ENCODE measurements at places on chromosomes 5 and 9.

- no peak for DNase-seq
Measured at GRCh38 chr5:150647275-150648251, 7.1 kb downstream of the SYNPO start.

DNA sequence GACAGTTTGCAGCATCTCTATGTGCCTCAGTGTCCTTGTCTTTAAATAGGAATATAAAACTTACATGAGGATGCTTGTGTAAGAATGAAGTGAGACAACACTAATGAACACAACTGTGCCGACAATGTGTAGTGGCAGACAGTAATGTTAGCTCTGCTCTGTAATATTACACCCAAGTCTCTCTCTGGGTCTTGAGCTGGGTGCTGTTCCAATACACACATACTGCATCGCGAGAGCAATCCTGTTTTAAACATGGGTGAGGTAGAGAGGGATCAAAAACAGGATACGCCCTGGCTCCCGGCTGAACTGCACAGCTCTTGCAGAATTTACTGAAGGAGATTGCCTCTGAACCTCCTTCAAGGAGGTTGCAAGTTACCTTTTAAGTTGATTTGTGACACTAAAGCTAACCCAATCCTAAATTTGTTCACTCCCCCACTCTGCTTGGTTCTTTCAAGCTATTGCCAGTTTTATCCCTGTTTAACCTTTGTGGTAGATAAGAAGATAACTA lies 155.2 kb upstream of the ISL1 start:
- DNase-seq: no peak

GRCh38 chr5:87340716-87341115 lies 72.0 kb downstream of the CCNH start:
- no peak for DNase-seq

- no peak for DNase-seq
Measured at GRCh38 chr5:36492984-36493654, 113.3 kb upstream of the SLC1A3 start.

- no peak for DNase-seq
Measured at GRCh38 chr5:143435210-143435657, 31.7 kb upstream of the NR3C1 start.

DNA sequence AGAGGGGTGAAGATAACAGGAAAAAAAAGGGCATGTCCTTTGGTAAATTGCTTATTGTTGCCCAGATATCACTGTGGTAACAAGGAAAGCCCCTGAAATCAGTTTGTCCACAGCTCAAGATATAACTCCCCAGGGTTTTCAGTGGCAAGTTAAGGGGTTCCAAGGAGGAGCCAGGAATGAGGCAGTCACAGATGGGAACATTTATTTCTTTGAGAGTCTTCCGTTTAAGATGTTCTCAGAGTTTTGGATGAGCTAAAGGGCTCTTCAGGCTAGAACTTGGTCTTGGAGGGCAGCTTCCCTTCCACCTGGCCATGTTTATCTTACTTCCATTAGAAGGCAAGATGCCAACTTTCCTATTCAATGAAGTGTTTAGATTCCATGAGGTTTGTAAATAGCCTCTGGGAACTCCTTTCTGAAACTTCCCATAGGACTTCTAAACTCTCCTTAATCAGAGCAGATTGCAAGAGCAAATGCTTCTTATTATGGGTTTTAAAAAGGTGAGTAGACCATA lies 277.6 kb upstream of the TNC start:
- DNase-seq: no peak

DNA sequence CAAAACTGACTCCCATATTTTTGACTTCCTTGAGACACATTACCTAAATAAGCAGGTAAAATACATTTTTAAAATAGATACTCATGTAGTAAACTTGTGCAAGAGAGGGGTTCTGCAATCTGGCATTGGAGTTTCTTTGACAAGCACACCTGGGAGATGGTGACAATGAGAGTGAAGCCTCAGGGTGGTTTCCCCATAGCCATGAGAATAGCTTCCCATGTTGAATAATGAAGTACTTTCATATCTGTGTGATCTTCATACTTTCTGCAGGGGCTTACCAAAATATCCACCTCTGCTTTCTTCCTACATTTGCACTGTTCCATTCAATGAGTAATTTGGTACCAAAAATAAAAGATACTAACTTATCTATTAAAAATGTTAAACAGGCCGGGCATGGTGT lies 44.7 kb upstream of the VCAN start:
- DNase-seq: no peak

GRCh38 chr9:35079041-35079425 lies 709 bp downstream of the FANCG start:
- no peak for DNase-seq

DNA sequence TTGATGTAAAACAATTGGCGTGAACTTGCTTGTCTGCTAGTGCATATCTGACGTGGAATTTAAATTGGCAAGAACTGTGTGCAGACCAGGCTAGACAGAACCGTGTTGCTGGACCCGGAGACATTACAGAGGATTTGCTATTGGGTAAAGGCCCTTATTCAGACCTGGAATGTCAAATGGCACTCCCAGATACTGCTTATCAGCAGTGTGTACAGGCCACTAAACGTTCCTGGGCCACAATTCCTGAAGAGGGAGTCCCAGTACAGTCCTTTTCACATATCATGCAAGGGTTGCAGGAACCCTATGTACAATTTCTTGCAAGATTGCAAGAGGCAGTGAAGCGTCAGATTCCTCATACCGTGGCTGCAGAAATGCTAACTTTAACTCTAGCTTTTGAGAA lies 13.5 kb upstream of the MCCC2 start:
- no peak for DNase-seq

DNA sequence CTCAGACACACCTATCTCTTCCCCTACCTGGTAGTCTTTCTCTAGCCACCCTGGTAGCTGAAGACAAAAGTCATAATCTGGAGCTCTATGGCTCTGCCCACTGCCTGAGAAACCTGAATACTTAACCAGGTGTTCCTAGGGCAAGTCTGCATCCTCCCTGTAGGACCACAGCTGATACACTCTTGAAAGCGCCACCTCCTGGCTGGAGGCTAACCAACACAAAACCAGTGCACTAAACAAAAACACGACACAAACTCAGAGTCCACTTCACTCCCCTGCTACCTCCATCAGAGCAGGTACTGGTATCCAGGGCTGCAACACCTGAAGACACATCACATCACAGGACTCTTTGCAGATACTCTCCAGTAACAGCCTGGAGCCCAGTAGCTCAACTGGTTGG lies 84.6 kb upstream of the ANXA1 start:
- DNase-seq: no peak

DNA sequence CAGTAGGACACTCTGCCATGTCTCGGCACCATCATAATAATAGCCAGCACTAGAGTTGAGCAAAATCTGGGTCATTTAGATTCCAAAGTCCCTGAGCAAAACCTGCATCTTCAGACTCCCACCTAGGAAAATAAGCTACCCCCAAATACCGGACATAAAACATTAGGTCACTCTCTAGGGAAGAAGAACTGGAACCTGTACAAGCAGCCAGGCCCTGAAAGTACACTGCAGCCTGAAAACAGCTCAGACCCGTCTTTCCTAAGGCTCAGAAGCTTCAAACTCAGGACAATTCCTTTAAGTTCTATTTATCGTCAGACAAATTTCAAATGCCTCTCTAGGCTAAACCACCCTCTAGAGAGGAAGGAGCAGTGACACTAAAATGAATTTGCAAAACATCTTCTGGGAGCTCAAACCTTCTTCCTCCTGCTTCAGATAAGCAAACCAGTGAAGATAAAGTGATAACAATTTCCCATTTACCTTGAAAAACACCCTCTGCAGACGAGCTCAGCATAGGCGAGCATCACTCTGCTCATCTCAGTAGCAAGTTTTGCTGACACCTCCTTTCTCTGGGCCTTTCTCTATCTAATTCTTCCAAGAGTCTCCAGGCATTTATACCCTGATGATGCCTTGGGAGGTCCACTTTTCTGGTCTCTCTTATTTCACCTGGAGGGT lies 34.0 kb downstream of the ADAM19 start:
- no peak for DNase-seq

DNA sequence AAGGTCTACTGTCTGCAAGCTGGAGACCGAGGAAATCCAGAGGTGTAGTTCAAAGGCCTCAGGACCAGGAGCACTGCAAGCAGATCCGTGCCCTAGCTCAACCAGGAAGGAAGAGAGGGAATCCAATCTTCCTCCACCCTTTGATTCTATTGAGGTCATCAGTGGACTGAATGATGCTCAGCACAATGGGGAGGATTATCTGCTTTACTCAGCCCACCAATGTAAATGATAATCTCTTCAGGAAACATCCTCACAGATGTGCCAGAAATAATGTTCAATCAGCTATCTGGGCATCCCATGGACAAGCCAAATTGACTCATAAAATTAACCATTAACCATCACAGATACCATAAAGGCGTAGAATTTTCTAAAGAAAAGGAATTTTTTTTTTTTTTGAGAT lies 92.0 kb downstream of the BASP1 start:
- DNase-seq: no peak

GRCh38 chr5:175246242-175246888 lies 197.6 kb downstream of the DRD1 start:
- DNase-seq: no peak

- DNase-seq: no peak
Measured at GRCh38 chr5:128572051-128572929, 34.2 kb upstream of the FBN2 start.

DNA sequence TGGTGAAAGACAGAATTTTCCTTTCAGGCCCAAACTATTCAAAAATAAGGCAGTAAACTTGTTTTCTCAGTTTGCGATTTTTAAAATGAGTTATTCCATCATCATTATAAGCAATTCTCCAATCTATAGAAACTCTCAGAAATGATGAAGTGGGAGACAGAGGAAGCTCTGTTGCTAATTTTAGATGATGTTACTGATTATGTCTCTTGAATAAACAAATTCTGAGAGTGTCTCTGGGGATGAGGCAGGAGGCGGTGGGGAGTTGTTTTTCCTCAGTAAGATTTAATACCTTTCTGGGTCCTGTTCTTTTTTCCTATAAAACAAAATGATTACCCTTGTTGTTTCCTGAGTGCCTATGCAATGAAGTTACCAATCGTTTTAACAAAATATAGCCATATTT lies 43.9 kb upstream of the TEX48 start:
- no peak for DNase-seq

GRCh38 chr5:158752656-158752973 lies 347.1 kb downstream of the EBF1 start:
- DNase-seq: no peak

- no peak for DNase-seq
Measured at GRCh38 chr9:89845862-89846261, 241.1 kb downstream of the GADD45G start.

- no peak for DNase-seq
Measured at GRCh38 chr5:170254056-170254455, 21.3 kb downstream of the C5orf58 start.

- DNase-seq: no peak
Measured at GRCh38 chr9:27540502-27540901, 10.9 kb upstream of the MOB3B start.

GRCh38 chr5:84168841-84169240 lies 215.8 kb downstream of the EDIL3 start:
- DNase-seq: no peak

- no peak for DNase-seq
Measured at GRCh38 chr5:143101725-143102386, 301.6 kb downstream of the NR3C1 start.

DNA sequence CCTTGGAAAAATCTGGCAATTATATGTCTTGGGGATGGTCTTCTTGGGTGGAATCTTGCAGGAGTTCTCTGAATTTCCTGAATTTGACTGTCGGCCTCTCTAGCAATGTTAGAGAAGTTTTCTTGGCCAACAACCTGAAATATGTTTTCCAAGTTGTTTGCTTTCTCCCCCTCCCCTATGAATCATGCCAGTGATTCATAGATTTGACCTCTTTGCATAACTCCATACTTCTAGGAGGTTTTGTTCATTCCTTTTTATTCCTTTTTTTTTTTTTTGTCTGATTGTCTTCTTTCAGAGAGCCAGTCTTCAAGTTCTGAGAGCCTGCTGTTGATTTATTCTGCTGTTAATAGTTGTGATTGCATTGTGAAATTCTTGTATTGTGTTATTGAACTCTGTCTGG lies 56.7 kb upstream of the SLC44A1 start:
- no peak for DNase-seq

DNA sequence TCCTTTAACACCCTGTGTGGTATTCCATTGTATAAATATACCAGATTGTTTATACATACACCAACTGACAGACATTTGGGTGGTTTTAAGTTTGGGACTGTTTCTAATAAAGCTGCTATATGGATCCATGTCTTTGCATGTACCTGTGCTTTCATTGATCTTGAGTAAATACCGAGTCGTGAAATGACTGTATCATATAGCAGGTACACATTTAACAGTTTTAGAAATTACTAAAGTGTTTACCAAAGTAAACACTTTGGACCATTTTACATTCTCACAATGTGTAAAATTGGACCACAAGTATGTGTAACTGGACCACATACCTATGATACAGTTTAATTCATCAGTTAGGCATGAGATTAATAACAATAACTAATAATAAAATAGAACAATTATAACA lies 175.2 kb downstream of the FBXL17 start:
- DNase-seq: no peak

DNA sequence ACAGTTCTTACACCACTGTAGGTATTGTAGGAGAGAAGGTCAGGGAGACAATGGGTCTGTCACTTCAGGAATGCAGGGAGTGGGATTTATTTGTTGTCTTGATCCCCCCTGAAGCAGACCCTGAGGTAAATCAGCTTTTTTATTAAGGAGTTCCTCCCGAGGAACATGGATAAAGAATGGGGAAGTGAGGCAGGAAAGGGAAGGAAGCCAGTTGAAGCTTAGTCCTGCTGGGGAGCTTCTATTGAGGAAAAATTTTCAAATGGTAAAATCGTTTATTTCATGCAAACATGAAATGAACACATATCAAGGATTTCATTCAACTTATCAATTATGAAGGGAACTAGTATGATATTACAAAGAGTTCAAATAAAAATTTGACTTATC lies 318.6 kb upstream of the PIK3R1 start:
- DNase-seq: no peak

GRCh38 chr9:17135295-17136160 lies 688 bp downstream of the CNTLN start:
- peak; percentile 61 for DNase-seq

DNA sequence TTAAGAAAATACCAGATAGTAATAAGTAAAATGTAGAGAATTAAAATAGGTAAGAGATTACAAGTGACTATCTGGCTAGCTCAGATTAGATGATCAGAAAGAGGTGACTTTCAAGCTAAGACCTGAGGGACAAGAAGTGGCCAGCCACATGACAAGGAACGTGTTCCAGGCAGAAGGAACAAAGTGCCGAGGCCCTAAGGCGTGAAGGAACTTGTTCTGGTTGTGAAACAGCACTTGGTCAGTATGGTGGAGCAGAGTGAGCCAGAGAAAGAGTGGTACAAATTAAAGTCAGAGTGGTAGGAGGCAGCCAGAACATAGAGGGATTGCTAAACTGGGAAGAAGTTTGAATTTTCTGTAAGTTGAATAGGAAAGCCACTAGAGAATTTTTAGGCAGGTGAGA lies 73.6 kb downstream of the ADRB2 start:
- DNase-seq: no peak

GRCh38 chr5:175681045-175681967 lies 23.4 kb downstream of the HRH2 start:
- DNase-seq: no peak
